ENCODE measurements at places on chromosomes 5 and 9. TPM values are rescaled to one million over a fixed set of nuclear protein-coding genes. Genes with fewer than 3 reads are reported as not detected.

The SLC46A2 gene
- not detected for polyA plus RNA-seq

The IFNK gene
- not detected for polyA plus RNA-seq

The MTRR gene
- polyA plus RNA-seq, result 18.4 TPM

The CD72 gene
- 2.5 TPM for polyA plus RNA-seq

GRCh38 chr5:158599157-158599556, 500.6 kb downstream of the EBF1 start:
- H3K4me1 ChIP-seq, result no peaks in the 10 kb centered on the region
- H3K4me3 ChIP-seq, result no peak overlapping the region
- H3K27me3 ChIP-seq, result no peaks in the 10 kb centered on the region
- DNase-seq, result no peak
- H3K27ac ChIP-seq, result no peak overlapping the region

GRCh38 chr9:130872912-130873503, 23.6 kb downstream of the QRFP start:
- H3K4me3 ChIP-seq, result no peak overlapping the region
- no peak overlapping the region for H3K27ac ChIP-seq
- peaks cover 75% of the 10 kb centered on the region for H3K36me3 ChIP-seq
- no peaks in the 10 kb centered on the region for H3K27me3 ChIP-seq

DNA sequence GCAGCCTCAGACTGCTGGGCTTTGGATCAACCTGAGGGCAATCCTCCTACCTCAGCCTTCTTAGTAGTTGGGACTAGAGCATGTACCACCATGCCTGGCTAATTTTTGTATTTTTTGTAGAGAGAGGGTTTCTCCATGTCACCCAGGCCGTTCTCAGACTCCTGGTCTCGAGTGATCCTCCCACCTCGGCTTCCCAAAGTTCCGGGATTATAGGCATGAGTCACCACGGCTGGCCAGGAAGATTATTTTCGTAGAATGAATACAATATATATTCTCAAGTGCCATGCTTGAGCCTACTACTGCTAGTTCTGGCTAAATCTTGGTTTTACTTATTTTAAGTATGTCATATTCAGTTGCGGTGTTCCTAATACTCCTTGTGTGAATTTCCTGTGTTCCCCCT, 88.2 kb upstream of the CLINT1 start:
- H3K27me3 ChIP-seq, result no peaks in the 10 kb centered on the region
- H3K4me1 ChIP-seq, result no peaks in the 10 kb centered on the region
- no peak overlapping the region for H3K4me3 ChIP-seq
- H3K36me3 ChIP-seq, result no peaks in the 10 kb centered on the region

DNA sequence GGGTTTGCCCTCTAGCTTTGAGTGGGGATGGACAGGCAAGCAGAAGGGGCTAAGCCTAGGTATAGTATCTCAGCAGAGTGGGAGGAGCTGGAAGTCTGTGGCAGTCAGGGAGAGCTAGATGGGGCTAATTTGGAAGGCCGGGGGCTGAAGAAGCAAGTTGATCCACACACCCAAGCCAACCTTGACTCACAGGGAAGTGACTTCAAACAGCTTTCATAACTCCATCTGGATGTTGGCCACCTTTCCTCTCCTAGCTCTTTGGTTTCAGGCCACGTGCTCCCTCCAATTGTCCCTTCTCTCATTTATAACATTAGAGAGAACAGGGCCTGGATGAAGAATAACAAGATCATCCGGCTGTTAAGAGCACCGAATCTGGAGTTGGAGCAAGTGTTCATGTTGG, 36.8 kb downstream of the EGR1 start:
- no peak overlapping the region for H3K27ac ChIP-seq
- peaks cover 6% of the 10 kb centered on the region for H3K4me1 ChIP-seq
- H3K4me3 ChIP-seq, result no peak overlapping the region
- peaks cover 5% of the 10 kb centered on the region for H3K36me3 ChIP-seq
- no peak for DNase-seq

DNA sequence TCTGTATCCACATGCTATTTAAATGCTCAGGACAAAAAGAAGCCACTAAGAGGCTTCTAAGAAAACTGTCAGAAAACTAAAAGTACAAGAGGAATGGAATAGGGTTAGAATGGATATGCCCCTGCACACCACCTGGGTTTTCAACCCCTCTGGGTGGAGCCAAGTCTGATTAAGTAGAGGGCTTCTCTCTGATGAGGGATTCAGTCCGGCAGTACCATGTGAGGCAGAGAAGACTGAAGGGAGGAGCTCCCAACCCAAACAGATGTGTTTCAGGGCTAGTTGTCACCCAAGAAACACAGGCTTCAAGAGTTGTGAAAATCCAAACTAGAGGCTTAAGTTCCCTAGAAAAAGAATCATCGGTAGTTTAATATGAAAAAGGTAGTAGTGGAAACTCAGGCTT, 12.5 kb downstream of the NREP start:
- no peaks in the 10 kb centered on the region for H3K27me3 ChIP-seq
- no peak for DNase-seq
- peaks cover 15% of the 10 kb centered on the region for H3K4me1 ChIP-seq

GRCh38 chr5:58077966-58078365, 381.9 kb downstream of the PLK2 start:
- no peak overlapping the region for H3K4me3 ChIP-seq
- no peak overlapping the region for H3K27ac ChIP-seq
- no peak for DNase-seq
- H3K27me3 ChIP-seq, result no peaks in the 10 kb centered on the region
- H3K4me1 ChIP-seq, result peaks cover 3% of the 10 kb centered on the region

GRCh38 chr9:71279151-71279739, 157.8 kb upstream of the TRPM3 start:
- H3K27me3 ChIP-seq, result peaks cover 5% of the 10 kb centered on the region
- no peaks in the 10 kb centered on the region for H3K36me3 ChIP-seq
- no peak for DNase-seq
- no peak overlapping the region for H3K27ac ChIP-seq
- H3K4me3 ChIP-seq, result no peak overlapping the region

GRCh38 chr9:83448626-83449025, 89.6 kb downstream of the FRMD3 start:
- H3K36me3 ChIP-seq, result no peaks in the 10 kb centered on the region
- H3K4me3 ChIP-seq, result no peak overlapping the region
- H3K4me1 ChIP-seq, result peaks cover 43% of the 10 kb centered on the region
- peak overlapping the region; percentile 97 for H3K27ac ChIP-seq
- DNase-seq, result no peak

DNA sequence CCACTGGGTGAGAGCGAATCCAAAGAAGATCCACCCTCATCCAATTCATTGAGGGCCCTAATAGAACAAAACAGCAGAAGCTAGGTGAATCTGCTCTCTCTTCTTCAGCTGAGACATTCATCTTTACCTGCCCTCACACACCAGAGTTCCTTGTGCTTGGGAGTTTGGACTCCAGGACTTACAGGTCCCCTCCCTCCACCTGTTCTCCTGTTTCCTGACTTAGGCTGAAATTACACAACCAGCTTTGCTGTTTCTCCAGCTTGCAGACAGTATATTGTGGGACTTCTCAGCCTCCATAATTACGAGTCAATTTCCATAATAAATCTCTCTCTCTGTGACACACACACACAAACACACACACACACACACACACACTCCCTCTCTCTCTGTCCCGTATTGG, 19.1 kb downstream of the TMEM171 start:
- H3K27me3 ChIP-seq, result no peaks in the 10 kb centered on the region
- no peak for DNase-seq
- H3K4me1 ChIP-seq, result peaks cover 2% of the 10 kb centered on the region
- no peaks in the 10 kb centered on the region for H3K36me3 ChIP-seq
- no peak overlapping the region for H3K27ac ChIP-seq

- no peaks in the 10 kb centered on the region for H3K36me3 ChIP-seq
- DNase-seq, result no peak
- no peak overlapping the region for H3K4me3 ChIP-seq
- H3K27me3 ChIP-seq, result no peaks in the 10 kb centered on the region
- H3K27ac ChIP-seq, result no peak overlapping the region
- H3K4me1 ChIP-seq, result peaks cover 7% of the 10 kb centered on the region
Observed at GRCh38 chr5:119330367-119331183, 25.2 kb upstream of the TNFAIP8 start.

GRCh38 chr5:60404171-60404570, 295.8 kb downstream of the DEPDC1B start:
- no peaks in the 10 kb centered on the region for H3K36me3 ChIP-seq
- no peak overlapping the region for H3K27ac ChIP-seq
- no peak overlapping the region for H3K4me3 ChIP-seq

DNA sequence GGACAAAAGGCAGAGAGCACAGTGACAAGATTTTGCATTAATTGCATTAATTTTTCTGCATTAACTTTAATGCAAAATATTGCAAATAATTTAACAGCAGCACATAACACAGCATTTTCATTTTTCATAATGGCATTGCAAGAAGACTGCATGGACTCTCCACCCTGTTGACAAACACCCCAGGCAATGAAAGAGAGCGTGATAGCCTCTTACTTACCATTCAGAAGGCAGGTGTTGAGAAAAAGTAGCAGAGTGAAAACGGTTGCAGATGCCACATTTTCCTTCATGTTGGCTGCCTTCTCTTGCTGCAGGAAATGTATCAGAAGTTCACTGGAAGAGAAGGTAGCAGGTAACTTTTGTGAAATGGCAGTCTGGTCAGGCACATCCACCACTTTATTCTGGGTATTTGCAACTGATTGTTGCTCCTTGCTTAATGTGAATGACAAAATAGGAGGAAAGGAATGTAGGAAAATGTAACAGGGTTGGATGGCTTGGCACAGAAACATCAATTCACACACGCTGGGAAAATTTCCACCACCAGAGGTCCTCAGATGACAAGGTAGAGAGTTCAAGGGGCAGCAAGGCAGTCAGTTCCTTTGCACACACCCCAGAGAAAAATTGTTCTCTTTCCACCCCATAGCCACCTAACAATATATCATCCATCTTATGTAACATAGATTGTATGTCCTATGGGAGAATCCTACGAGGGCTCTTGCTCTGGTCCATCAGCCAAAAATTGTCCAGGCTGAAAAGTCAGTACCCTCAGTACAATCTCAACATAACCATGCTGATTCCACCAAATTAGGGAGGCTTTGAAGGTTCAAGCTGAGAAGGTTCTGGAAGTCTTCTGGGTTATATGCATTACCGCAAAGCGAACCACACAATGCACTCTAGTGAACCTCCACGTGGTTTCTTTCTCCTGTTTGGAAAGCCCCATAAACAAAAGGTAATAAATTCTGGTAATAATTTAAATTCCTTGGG, 41.9 kb upstream of the AGXT2 start:
- DNase-seq, result peak; percentile 48
- no peak overlapping the region for H3K27ac ChIP-seq
- H3K4me3 ChIP-seq, result no peak overlapping the region
- H3K36me3 ChIP-seq, result no peaks in the 10 kb centered on the region
- H3K4me1 ChIP-seq, result no peaks in the 10 kb centered on the region

- H3K4me1 ChIP-seq, result no peaks in the 10 kb centered on the region
- H3K36me3 ChIP-seq, result no peaks in the 10 kb centered on the region
- no peaks in the 10 kb centered on the region for H3K27me3 ChIP-seq
- H3K27ac ChIP-seq, result no peak overlapping the region
Observed at GRCh38 chr9:133676450-133676849, 40.3 kb downstream of the DBH start.

DNA sequence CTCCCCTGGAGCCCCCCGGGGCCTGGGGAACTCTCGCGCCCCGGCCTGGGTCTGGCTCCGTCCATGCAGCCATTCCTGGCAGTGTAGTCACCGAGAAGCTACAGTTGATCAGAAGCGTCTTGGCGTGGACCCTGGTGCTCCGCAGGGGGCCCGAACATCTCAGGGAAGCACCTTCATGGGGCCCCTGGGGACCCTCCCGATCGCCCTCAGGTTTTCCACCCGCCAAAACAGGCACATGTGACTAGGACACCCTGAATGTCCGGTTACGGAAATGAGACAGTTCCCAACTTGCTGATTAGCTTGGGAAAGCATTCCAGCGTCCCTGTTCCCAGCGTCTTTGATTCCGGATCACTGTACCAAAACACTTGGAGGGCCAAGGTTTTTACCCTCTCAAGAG, 472 bp downstream of the FBXO4 start:
- DNase-seq, result no peak
- peak overlapping the region; percentile 66 for H3K4me3 ChIP-seq
- peak overlapping the region; percentile 32 for H3K27ac ChIP-seq
- peaks cover 8% of the 10 kb centered on the region for H3K4me1 ChIP-seq

DNA sequence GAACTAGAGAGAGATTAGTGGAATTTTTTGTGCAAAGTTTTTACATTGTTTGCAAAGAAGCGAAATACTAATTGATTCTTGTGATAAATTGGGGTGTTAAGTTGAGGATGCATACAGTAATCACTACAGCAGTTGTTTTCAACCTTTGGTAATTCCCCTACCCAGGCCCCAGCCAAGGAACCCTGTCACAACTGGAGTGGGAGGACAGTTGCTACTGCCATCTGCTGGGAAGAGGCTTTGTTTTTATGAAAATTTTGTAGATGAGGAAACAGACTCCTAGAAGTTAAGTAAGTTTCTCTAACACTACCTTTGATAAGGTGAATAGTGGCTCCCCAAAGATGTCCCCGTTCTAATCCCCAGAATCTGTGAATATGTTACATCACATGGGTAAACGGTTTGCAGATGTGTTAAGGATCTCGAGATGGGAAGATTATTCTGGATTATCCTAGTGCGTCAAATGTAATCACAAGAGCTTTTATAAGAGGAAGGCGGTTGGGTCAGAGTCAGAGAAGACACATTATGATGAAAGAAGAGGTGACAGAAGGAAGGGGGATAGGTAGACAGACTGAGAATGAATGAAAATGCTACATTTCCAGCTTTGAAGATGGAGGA, 34.0 kb upstream of the PPP1R2B start:
- DNase-seq, result peak; percentile 53
- no peak overlapping the region for H3K4me3 ChIP-seq
- H3K27me3 ChIP-seq, result no peaks in the 10 kb centered on the region
- no peaks in the 10 kb centered on the region for H3K36me3 ChIP-seq
- H3K4me1 ChIP-seq, result no peaks in the 10 kb centered on the region
- H3K27ac ChIP-seq, result no peak overlapping the region

DNA sequence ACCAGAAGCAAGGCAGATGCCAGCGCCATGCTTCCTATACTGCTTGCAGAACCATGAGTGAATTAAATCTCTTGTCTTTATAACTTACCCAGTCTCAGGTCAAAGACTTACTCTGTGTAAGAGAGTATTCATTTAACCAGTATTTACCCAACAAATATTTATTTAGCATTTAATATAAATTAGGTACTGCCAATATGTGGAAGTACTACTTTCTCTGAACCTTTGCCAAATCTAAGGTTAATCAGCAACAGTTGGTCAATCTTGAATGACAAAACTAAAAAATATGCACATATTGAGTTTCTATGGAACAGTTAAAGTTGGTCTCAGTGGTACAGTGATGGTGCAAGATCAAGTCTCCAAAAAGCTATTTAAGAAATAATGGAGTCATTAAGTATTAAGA, 155.9 kb upstream of the CCNG1 start:
- no peak for DNase-seq
- H3K4me3 ChIP-seq, result no peak overlapping the region
- no peaks in the 10 kb centered on the region for H3K4me1 ChIP-seq
- H3K27me3 ChIP-seq, result no peaks in the 10 kb centered on the region
- no peaks in the 10 kb centered on the region for H3K36me3 ChIP-seq
- H3K27ac ChIP-seq, result no peak overlapping the region
